ENCODE measurements at places on chromosomes 6 and 20. TPM values are rescaled to one million over a fixed set of nuclear protein-coding genes. Genes with fewer than 3 reads are reported as not detected.

The MATN4 gene
- 6.7 TPM for total RNA-seq

The TMEM170B gene
- 0.37 TPM for total RNA-seq

The ENPP5 gene
- not detected for total RNA-seq

The LY6G6D gene
- total RNA-seq: not detected

The IL17A gene
- not detected for total RNA-seq

The RNF144B gene
- 0.32 TPM for total RNA-seq

The C6orf132 gene
- 0.07 TPM for total RNA-seq

The HLA-DOA gene
- 8.4 TPM for total RNA-seq

The SAMD5 gene
- total RNA-seq: not detected

The TREM2 gene
- not detected for total RNA-seq

The WFDC5 gene
- total RNA-seq: not detected

The SLC4A11 gene
- total RNA-seq: 1.9 TPM

The PDE7B gene
- 7.1 TPM for total RNA-seq

The PCSK2 gene
- total RNA-seq: not detected

The AHI1 gene
- total RNA-seq: 19.5 TPM

The PRR18 gene
- not detected for total RNA-seq

The MYB gene
- 52.6 TPM for total RNA-seq

The GNRH2 gene
- 1.3 TPM for total RNA-seq

The CALHM6 gene
- total RNA-seq: 86.6 TPM

The COL9A3 gene
- total RNA-seq: not detected

Data from T-helper 1 cell treated with Interleukin-12 subunit alpha and Interleukin-12 subunit beta and Interleukin-4 antibody, amounts not matched to agents 30 ng/mL and 1 ng/mL, for 36 hours (primary cell).